T-cell (primary cell): ENCODE measurements at places on chromosomes 12 and 14. TPM values are rescaled to one million over a fixed set of nuclear protein-coding genes. Genes with fewer than 3 reads are reported as not detected.

The KRT6C gene
- not detected for total RNA-seq

The PPP1R36 gene
- total RNA-seq = not detected

The SPIC gene
- not detected for total RNA-seq

The SLC4A8 gene
- total RNA-seq = 0.82 TPM

The SLC7A7 gene
- total RNA-seq = 0.76 TPM

The KIF21A gene
- 12.9 TPM for total RNA-seq

The OTX2 gene
- not detected for total RNA-seq

The HOXC4 gene
- 0.36 TPM for total RNA-seq

The ISM2 gene
- not detected for total RNA-seq

The P2RX7 gene
- total RNA-seq = 5.1 TPM

The RGS6 gene
- not detected for total RNA-seq

The E2F7 gene
- total RNA-seq = 0.63 TPM

The FOXG1 gene
- total RNA-seq = not detected

The VCPKMT gene
- 18.3 TPM for total RNA-seq

The CBLN3 gene
- 9.2 TPM for total RNA-seq

The BHLHE41 gene
- 1.3 TPM for total RNA-seq

The TAS2R8 gene
- total RNA-seq = not detected

The VRTN gene
- total RNA-seq = not detected

The RFC5 gene
- total RNA-seq = 12.4 TPM

The CLEC12A gene
- total RNA-seq = not detected

The KRT72 gene
- total RNA-seq = 46.1 TPM

The MAP3K9 gene
- 6.7 TPM for total RNA-seq

The KRT2 gene
- total RNA-seq = 0.13 TPM
